ENCODE measurements at places on chromosomes 6 and 20. TPM values are rescaled to one million over a fixed set of nuclear protein-coding genes. Genes with fewer than 3 reads are reported as not detected.

The DEFB124 gene
- total RNA-seq: not detected

- DNase-seq: no peak
Observed at GRCh38 chr6:38806833-38807232, 91.7 kb downstream of the DNAH8 start.

- peak; percentile 72 for DNase-seq
Observed at GRCh38 chr6:150008588-150008987, 16.7 kb downstream of the RAET1L start.

- DNase-seq: peak; percentile 60
Observed at GRCh38 chr6:41039060-41039998, at the start of gene UNC5CL. Gene UNC5CL (minus strand): TSS chr6:41039221. CDS start chr6:41035074, 4,147 bp downstream.

The RRAGD gene
- total RNA-seq: 2.1 TPM

GRCh38 chr6:146857980-146858347 is 259.2 kb downstream of the ADGB start:
- DNase-seq: no peak

GRCh38 chr6:91476000-91476399 is 889.1 kb upstream of the MAP3K7 start:
- peak; percentile 8 for DNase-seq

GRCh38 chr20:59443550-59443949 is 143.1 kb downstream of the EDN3 start:
- no peak for DNase-seq

The SLC25A27 gene
- total RNA-seq: 6.5 TPM

The PI16 gene
- total RNA-seq: not detected

DNA sequence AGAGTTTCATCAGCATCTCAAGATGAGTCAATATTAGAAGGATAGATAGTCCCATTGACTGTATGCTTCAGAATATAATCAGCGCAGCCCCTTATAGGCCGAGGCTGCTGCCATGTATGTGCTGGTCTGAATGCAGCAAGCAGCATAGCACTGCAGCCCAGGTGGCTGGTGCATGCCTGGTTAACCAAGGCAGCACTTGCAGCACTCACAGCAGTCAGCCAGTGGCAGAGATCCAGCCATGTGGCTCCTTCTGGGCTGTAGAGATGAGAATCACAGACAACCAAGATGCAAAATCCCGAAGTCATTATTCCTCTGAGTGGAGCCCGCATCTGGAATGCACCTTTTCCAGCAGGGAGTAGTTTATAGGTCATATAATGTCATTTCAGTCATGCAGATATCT is 251.9 kb downstream of the UST start:
- peak; percentile 52 for DNase-seq

DNA sequence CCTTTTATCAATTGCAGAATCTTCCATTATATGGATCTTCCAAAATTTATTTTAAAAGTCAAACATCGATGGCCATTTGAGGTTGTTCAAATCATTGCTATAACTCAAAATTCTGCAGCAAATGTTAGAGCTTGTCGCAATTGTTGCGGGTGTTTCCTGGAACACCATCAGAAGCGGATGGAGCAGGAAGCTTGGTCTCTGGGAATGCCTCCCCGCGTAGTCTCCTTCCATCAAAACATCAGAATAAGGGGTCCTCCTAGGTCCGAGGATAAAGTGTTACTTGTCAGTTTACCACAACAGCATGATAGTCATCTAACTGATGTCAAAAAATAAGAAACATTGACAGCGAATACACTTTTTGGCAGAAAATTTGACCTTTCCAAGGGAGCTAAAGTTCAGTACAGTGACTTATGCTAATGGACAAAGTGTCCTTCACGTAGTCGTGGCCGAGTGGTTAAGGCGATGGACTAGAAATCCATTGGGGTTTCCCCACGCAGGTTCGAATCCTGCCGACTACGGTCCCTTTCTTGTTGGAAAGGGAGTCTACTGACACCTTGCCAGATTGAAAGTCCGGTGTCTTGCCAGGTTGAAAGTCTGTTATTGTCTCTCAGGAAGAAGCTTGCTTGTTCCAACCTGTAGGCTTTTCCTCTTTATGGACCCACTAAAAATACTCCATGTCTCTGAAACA is 59.0 kb upstream of the ZNF184 start:
- no peak for DNase-seq

DNA sequence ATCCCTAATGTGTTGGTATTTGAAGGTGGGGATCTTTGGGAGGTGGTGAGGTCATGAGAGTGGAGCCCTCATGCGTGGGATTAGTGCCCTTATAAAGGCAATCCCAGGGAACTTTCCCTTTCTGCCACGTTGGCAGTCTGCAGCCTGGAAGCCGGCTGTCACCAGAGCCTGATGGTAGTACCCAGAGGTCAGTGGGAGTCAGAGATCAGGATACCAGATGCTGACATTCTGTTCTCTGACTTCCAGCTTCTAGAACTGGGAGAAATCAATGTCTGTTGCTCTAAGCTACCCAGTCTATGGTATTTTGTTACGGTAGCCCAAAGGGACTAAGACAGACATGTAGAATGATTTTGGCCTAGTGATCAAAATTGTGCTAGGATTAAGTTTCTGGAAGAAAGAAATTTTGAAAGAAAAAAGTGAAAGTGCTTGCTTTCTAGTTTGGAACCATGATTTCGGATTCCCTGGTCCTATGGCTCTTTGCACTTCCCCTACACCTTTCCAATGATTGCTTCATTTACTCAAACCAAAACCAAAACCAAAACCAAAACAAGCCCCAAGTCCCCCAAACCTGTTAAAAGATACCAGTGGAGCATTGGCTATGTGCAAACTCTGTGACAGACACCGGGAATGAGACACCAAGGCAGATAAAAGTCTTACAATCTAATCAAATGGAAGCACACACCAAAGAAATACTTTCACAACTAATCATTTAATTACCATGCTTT is 173.7 kb upstream of the ZNF217 start:
- peak; percentile 56 for DNase-seq

The GRM1 gene
- 0.02 TPM for total RNA-seq

DNA sequence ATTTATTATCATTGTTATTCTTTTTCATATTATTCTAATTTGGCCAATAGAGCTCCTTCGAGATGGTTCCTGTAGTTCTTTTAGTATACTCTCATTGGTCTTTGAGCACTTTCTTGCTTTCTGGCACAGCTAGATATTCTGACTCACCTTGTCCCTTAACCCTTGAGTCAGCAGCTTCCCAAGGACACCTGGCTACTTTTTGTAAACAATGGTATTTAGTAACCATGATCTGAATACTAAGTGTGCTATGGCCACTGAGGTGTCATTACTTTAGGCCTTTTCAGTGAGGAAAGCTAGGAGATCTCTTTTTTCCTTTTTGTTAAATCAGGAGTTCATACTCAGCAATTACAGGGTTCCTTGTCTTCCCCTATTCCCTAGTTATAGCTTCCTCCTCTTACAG is 126.5 kb upstream of the CITED2 start:
- DNase-seq: peak; percentile 60

- DNase-seq: peak; percentile 85
Observed at GRCh38 chr6:16803294-16804200, 42.3 kb upstream of the ATXN1 start.

GRCh38 chr20:32737371-32738223 is 5.7 kb downstream of the COMMD7 start:
- DNase-seq: peak; percentile 94
